ENCODE measurements at places on chromosomes 11 and 22.

GRCh38 chr11:60182541-60183330, at the start of gene MS4A6A:
Gene MS4A6A, minus strand, starts transcription at chr11:60183083. Its CDS starts 1,356 bp downstream, at chr11:60181727.
- DNase-seq: no peak

DNA sequence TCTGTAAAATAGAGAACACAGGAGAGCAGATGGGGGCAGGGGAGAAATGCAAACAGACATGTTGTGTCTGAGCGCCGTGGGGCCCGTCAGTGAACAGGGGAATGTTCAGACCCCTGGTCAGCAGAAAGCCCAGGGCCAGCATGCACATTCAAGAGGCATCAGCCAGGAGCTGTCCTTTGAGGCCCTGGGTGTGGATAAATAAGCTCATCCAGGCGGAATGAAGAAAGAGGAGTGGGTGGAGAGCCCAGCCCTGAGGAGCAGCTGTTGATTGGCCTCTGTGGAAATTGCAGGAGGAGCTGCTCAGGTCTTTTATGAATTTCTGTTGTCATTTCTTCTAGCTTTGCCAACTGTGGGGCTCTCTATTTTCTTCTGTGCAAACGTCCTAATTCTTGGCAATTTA, 49.7 kb upstream of the CECR2 start:
- DNase-seq: no peak

DNA sequence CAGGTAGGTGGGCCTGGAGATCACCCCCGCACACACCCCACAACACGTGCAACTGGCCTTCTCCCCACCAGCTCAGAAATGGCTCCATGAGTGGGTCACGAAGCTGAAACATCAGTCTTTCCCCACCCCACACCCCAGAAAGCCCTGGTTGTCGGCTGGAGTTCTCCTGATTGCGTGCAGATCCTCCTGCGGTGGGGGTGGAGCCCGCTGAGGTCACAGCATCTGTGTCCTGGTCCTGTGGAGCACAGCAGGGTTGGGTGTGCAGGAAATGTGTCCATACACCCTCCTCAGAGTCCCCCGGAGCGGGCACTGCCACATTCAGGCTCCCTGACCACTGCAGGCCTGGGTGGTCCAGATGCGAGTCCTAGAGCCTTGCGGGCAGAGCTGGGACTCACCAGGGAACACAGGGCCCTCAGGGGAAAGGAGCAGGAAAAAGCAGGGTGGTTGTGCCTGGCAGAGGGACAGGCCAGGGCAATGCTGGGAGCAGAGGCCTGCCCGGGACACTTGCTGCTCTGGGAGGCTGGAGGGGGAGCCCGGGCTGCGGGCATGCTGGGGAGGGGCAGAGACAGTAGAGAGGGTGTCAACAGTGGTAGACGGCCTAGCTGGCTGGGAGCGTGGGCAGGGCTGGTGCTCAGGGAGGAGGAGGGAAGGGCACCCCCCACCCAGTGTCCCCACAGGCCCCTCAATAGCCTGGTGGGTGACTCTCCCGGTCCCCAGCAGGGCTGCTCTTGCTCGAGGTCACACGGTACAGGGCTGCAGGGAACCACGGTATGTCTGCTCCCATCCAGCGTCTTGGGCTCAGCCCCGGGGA, 42.4 kb upstream of the PPARA start:
- no peak for DNase-seq

DNA sequence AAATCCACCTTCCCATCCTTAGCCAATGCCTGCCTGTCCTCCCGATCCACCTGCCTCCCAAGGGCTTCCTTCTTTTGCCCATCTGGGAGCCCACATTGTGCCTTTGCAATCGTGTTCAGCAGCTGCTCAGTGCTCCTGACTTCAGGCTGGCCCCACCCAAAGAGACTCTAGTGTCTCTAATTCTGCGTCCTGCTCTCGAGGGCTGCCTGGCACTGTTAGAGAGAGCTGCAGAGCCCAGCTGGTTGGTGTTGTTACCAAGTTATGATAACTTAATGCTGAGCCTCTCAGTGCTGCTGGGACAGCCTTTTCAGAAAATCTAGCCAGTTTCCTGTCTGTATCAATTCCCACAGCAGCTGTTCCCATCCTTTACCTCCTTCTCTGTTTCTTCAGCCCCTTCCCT, 69.1 kb downstream of the MICAL2 start:
- no peak for DNase-seq

DNA sequence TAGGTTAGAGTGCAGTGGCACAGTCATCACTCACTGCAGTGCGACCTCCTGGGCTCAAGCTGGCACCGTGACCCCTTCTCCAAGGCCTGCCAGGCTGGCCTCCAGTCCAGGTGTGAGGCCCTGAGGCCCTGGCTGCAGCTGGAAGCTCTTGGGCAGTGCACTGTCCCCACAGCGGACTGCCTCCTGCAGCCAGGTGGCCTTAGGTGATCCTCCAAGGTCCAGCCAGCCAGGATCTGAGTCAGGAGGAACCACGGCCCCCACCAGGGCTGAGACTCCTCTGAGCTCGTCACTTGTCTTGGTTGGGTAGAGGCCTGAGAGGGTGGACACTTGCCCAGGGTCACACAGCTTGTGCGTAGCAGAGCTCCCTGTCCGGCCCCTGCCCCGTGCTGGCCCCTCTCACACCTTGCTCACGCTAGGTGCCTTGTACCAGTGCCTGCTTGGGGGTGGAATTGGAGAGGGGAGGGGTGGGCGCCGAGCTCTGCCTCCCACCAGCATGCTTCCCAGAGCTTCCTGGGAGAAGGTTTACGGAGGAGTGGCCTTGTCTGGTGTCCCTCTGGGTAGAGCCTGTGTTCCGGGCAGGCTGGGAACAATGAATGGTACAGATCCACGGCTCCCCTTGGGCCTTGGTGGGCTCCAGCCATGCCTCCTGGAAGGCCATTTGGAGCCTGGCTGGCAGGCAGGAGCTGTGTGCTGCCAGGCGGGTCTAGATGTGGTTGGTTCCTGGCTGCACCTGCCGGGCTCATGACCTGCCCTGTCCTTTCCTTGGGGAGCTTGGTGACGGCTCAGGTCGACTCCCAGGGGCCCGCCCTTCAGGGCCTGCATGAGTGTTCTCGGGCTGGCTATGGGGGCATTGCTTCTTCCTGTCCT, 20.6 kb downstream of the KCNQ1 start:
- no peak for DNase-seq

GRCh38 chr11:29448246-29448877, 568.5 kb downstream of the KCNA4 start:
- DNase-seq: peak; percentile 9

GRCh38 chr11:57815476-57815875, 53.9 kb downstream of the CTNND1 start:
- DNase-seq: no peak

GRCh38 chr11:69744435-69744834, 30.7 kb downstream of the FGF4 start:
- no peak for DNase-seq

DNA sequence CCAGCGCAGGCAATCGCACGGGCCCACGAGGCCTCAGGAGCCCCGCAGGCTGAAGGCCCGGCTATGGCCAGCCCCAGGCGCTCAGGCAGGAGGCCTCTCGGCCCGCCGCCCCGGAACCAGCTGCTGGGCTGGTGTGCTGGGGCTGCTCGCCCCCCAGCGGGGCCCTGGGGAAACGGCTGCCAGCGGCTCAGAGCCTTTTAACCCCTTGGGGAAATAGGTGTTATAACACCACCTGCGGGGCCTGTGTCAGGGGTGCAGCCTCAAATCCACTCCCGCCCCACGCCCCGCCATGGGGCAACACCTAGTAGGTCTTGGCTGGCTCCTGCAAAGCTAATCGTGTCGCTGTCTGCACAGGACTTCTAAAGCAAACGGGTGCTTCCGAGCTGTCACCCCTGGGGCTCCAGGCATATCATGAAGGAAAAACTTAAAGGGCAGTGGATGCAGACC, 237.4 kb downstream of the TTC28 start:
- DNase-seq: peak; percentile 79

DNA sequence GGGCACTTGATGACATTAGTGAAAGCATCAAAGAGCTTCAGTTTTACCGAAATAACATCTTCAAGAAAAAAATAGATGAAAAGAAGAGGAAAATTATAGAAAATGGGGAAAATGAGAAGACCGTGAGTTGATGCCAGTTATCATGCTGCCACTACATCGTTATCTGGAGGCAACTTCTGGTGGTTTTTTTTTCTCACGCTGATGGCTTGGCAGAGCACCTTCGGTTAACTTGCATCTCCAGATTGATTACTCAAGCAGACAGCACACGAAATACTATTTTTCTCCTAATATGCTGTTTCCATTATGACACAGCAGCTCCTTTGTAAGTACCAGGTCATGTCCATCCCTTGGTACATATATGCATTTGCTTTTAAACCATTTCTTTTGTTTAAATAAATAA, 10.6 kb downstream of the REXO2 start:
- no peak for DNase-seq

GRCh38 chr22:20644071-20644642, 129.8 kb upstream of the SERPIND1 start:
- no peak for DNase-seq

GRCh38 chr11:102118937-102119336, 8.7 kb downstream of the YAP1 start:
- peak; percentile 31 for DNase-seq
